ENCODE measurements at places on chromosomes 6 and 20.

- no peak for DNase-seq
These were observed 161.9 kb downstream of the TAF4 start for GRCh38 chr20:61903575-61904340.

DNA sequence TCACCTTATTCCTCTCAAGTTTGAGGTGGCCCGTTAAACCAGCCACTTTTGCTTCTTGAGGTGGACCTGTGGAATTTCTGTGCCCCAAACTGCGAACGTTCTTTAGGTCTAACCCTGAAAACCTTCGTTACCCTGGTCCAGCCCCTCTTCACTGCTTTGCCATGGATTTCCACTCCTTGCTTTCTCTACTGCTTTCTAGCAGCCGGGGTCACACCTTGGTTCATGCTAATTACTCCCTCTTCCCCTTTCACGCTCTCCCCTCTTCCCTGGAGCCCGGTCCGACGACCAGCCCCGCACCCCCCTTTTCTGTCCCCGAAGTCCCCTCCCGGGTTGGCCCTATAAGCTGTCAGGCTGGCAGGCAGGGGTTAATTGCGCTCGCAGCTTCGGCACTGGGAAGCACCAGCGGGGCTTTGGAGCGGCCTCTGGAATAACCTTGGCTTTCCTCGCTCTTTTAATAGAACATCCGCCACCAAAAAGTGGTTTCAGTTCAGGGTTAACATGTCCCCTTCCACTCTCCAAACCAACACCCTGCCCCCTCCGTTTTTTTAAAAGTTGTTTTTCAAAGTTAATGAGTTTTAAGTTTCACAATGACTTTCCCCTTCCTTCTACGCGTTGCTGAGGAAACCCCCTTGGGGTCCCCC, 1.4 kb upstream of the HIVEP1 start:
- peak; percentile 79 for DNase-seq

- DNase-seq: no peak
These were observed 110.5 kb downstream of the IRF4 start for GRCh38 chr6:501891-502601.

- DNase-seq: no peak
These were observed 123.3 kb upstream of the B3GAT2 start for GRCh38 chr6:71080133-71080532.

DNA sequence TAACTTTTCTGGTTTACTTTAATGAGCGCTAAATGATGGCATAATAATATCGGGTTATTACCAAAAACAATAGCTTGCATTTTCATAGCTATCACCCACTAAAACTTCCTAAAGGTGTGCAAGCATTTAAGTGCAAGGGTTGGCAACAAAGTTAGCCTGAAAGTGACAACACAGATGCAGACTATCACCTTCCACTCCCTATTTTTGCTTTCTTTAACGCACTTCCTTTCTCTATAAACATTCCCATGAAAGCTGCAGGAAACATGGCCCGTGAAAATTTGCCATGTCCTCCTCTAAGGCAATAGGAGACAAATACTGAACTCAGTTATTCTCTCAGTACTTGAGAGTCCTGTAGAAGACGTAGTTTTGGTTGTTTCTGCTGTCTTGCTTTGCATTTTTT, 2.7 kb downstream of the MYCT1 start:
- DNase-seq: no peak

DNA sequence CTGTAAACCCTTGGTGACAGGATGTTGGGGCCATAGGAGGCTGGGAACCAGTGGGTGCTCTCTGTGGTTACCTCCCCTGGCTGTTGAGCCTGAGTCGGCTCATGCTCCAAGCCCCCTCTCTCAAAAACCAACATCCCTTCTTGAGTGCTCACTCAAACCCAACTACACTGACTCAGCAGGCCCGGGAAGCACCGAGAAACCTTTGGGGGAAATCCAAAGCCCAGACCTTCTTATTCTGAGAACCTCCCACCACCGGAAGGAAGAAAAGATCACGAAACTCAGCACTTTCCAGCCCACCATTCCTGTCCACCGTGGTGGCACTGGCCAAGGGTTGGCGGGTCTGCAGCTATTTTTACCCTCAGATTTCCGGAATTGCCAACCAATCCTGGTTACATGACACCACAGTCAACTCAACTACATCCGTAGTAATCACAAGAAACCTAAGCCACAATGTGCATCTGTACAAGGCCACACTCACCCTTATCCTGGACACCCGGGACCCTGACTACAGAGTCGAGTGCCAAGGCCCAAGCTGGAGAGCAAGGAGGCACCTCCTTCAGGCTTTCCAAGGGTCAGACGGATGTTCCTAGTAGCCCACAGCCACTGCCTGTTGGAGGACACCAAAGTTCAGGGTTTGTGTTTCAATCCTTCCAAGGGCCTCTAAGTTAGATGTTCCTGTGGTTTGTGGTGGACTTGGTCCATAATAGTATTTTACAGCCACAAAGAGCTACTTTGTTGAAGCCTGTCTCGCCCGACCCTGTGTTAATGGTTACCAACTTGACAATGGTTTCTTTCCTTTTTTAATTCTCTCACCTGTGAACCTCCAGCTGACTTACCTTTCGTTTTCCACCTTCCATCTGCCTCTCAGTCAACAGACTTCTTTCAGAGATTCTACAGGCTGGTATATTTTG, 317.0 kb downstream of the CDC5L start:
- no peak for DNase-seq

- no peak for DNase-seq
These were observed at the start of gene TULP4 for GRCh38 chr6:158312165-158312564. Gene TULP4 (plus strand): TSS chr6:158312465. CDS start chr6:158314017, 1,552 bp downstream.

DNA sequence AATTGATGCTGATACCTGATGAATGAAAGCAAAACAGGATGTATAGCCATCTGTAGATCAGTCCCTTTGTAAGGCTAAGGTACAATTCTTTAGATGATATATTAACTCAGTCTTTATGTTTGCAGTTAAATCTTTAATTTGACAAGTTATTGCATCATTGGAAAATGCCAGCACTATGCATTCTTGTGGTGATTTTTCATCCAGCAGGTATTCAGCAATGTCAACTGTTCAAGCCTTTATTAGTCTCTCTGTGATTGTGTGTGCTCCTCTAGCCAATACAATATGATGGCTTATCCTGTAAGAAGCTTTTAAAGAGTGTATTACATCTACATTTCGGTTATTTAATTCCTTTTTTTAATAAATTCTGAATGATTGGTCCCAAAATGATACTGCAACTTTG, 34.3 kb downstream of the HLA-DMB start:
- peak; percentile 67 for DNase-seq

DNA sequence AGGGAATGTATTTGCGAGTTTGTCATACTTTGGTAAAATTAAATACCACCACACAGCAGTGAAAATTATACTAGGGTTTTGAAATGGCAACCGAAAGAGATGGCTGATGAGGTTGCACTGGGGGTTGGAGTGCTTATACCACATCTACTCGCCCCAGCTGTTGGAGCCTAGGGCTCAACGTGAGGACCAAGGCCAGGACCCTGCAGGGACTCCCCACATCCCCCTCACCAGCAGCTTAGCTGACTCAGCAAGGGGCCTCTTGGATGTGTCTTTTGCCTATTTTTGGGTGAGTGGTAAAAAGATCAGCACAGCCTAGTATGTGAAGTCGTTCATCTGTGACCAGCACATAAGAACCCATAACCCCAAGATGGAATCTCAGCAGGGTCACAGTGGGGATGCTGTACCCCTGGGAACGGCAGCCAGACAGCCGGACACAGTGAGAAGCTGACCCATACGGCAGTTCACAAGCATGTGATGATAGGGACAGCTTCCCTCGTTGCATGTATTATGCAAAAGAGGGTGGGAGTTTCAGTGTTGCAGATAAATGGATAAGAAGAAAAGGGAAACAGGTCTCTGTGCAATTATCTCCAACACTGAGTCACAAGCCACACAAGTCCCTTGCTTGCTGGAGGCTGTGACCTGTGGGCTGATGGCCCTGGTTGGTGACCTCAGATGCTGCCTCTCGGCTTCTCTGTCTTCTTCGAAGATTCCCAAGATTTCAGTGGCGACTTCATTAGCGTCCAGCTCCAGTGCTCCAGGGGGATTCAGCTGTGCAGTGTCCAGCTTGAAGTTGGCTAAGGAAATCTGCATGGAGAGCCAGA, 20.9 kb upstream of the SPO11 start:
- DNase-seq: no peak

DNA sequence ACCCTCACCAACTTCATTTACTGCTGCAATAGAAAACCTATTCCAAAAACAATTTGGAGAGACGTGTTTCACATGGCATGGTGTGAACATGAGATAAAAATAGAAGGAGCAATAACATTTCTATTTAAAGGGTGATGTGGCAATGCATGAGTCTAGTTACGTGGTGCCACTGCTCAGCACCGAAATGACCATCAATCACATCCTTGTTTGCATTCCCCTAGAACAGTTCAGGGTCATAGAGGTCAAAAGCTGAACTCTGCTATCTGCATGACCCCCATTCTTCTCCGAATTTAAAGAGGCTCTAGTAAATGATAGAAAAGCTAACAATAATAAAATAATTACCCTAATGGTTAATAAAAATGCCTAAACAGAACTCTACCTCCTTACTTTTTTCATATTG, 29.5 kb downstream of the ROS1 start:
- DNase-seq: no peak

GRCh38 chr20:32190616-32191415, 16.7 kb downstream of the PLAGL2 start:
- no peak for DNase-seq

DNA sequence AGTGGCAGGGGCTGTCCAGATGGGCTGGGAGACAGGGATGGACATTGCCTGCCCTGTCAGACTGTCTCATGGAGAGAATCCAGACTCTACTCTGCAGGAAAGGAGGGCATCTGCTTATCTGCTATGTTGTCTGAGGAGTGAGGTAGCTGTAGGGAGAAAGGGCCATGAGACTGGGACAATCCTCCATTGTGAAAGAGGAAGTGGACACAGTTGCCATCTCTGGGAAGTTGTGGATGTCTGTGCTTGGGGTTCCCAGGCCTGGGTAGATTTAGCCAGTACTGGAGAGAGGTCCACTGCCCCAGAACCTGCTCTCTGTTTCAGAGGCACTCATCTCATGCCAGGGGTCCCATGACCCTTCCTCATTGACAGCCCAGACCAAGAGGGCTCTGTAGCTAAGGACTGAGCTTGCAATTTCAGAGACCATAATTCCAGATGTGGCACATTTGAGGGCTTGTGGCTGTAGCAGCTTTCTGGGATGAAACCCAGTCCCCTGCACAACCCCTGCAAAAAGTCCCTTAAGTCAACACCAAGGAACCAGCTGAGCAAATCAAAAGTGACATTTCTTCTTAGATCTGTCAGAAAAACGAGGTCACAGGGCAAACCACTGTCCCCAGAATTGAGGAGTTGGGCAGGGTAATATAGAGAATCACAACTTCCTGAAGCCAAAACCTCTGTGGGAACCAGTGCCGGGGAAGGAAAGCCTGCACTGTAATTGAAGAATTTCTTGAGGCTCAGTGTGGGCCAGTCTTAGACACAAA, 4.1 kb upstream of the SIRPG start:
- no peak for DNase-seq

- no peak for DNase-seq
These were observed 7.9 kb upstream of the MYT1 start for GRCh38 chr20:64156136-64156885.

DNA sequence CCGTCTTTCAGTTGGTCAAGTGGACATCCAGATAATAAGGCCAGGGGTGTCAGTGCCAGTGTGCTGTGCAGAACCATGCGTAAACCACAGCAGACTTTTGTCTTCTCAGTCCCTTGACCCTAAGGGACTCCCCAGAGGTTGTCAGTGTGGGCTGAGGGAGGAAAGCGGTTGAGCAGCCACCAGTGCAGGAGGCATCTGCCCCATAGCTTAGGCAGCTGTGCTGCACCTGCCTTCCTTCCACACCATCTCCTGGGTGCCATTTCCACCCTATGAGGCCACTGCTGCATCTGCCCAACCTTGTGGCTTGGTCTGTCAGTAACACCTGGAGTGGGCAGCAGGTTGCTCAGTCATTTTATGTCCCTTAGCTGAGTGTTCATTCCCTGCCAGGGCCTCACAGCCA, 26.0 kb downstream of the PRPF6 start:
- no peak for DNase-seq

- DNase-seq: no peak
These were observed 117.5 kb downstream of the FAM120B start for GRCh38 chr6:170423814-170424603.

- DNase-seq: peak; percentile 37
These were observed 172.8 kb upstream of the CITED2 start for GRCh38 chr6:139547122-139547776.

DNA sequence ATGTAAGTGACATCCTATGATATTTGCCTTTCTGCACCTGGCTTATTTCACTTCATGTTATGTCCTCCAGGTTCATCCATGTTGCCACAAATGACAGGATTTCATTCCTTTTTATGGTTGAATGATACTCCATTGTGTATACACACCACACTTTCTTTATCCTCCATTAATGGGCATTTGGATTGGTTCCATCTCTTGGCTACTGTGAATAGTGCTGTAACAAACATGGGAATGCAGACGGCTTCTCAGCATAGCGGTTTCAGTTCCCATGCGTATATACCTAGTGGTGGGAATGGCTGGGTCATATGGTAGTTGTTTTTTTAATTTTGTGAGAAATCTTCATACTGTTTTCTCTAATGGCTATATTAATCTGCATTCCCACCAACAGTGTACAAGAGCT, 14.8 kb downstream of the MTHFD1L start:
- no peak for DNase-seq

DNA sequence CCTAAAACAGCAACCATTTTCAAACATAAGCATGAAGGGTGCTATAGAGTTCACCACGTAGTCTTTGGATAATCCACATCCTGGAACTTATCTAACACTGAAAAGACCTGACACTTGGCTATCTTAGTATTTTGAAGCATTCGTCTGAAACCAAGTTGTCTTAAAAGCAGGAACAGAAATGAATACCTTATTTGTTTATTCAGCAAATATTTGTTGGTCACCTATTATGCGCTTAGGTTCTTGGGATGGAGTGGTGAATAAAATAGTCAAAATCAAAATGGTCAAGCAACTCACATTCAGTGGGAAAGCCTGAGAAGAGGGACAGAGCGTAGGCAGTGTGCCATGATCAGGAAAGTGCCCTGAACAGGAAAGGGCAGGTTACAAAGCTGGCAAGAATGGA, 188.4 kb upstream of the COL21A1 start:
- DNase-seq: no peak

DNA sequence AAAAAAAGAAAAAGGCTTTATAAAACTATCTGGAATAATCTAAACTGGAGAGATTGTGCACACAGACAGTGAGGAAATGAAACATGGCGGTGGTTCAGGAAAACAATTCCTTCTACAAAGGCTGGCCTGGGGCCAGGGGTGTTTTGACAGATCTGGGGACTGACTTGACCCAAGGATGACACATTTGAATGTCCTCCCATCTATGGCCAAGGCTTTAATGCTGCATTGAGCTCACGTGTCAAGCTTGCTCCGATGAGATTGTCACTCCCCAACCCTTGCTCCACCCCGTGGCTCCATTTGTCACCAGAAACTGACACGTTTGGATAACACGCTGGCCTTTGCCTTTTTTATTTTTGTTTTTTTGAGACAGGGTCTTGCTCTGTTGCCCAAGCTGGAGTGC, 156.1 kb downstream of the ZFP64 start:
- no peak for DNase-seq

All from ELR (cell line).